ENCODE measurements at places on chromosomes 2 and 18. TPM values are rescaled to one million over a fixed set of nuclear protein-coding genes. Genes with fewer than 3 reads are reported as not detected.

DNA sequence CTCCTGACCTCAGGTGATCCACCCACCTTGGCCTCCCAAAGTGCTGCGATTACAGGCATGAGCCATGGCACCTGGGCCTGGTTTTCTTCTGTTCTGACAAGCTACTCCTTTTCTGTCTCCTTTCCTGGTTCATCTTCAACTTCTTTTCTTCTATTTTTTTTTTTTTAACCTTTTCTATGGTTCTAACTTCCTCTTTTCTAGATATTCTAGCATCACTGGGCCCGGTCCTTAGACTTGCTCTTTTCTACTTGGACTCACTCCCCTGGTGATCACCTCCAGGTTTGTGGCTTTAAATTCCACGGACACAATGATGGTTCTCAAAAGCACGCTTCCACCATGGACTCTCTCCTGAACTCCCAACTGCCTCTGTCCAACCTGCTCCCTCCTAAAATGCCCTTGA lies 2.0 kb downstream of the EIF2AK2 start:
- no peak overlapping the region for H3K27ac ChIP-seq
- no peak for DNase-seq
- peaks cover 36% of the 10 kb centered on the region for H3K4me1 ChIP-seq
- no peaks in the 10 kb centered on the region for H3K27me3 ChIP-seq

Gene BUB1
- polyA plus RNA-seq, result 5.5 TPM

- H3K4me1 ChIP-seq, result no peaks in the 10 kb centered on the region
- no peak overlapping the region for H3K27ac ChIP-seq
- no peaks in the 10 kb centered on the region for H3K27me3 ChIP-seq
- no peak for DNase-seq
- H3K36me3 ChIP-seq, result peaks cover 25% of the 10 kb centered on the region
These were observed 150.6 kb downstream of the ZNF236 start for GRCh38 chr18:76972846-76973519.

GRCh38 chr2:115574667-115575066 lies 1132.2 kb downstream of the DPP10 start:
- no peaks in the 10 kb centered on the region for H3K4me1 ChIP-seq
- H3K27me3 ChIP-seq, result no peaks in the 10 kb centered on the region
- H3K27ac ChIP-seq, result no peak overlapping the region
- no peaks in the 10 kb centered on the region for H3K36me3 ChIP-seq
- DNase-seq, result no peak

GRCh38 chr2:6827566-6828298 lies 38.0 kb downstream of the CMPK2 start:
- no peaks in the 10 kb centered on the region for H3K36me3 ChIP-seq
- H3K27ac ChIP-seq, result no peak overlapping the region
- no peaks in the 10 kb centered on the region for H3K4me1 ChIP-seq
- DNase-seq, result no peak
- no peak overlapping the region for H3K4me3 ChIP-seq

GRCh38 chr2:233143700-233144331 lies 83.7 kb downstream of the INPP5D start:
- peaks cover 13% of the 10 kb centered on the region for H3K4me1 ChIP-seq
- H3K27ac ChIP-seq, result no peak overlapping the region
- H3K27me3 ChIP-seq, result no peaks in the 10 kb centered on the region
- no peak for DNase-seq

Gene KIF5C
- polyA plus RNA-seq, result 3.0 TPM

Gene CCDC74A
- 0.29 TPM for polyA plus RNA-seq

DNA sequence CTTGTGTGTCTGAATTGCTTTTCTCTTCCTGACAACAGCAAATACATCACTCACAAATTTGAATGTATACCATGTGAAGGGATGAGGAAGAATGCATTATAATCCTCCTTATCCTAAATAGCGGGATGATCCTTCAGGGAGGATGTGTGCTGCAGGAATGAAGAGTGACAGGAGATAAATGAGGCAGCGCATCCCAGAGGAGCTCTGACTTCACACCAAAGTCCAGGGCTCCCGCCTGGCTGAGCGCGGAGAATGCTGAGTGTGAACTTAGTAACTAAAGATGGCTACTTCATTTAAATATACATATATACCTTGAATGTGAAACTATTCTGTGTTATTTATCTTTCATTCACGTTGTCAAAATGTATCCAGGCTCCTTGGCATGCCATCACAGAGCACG lies 145.2 kb upstream of the TPO start:
- no peaks in the 10 kb centered on the region for H3K36me3 ChIP-seq
- no peak for DNase-seq
- H3K27me3 ChIP-seq, result no peaks in the 10 kb centered on the region
- H3K4me3 ChIP-seq, result no peak overlapping the region

DNA sequence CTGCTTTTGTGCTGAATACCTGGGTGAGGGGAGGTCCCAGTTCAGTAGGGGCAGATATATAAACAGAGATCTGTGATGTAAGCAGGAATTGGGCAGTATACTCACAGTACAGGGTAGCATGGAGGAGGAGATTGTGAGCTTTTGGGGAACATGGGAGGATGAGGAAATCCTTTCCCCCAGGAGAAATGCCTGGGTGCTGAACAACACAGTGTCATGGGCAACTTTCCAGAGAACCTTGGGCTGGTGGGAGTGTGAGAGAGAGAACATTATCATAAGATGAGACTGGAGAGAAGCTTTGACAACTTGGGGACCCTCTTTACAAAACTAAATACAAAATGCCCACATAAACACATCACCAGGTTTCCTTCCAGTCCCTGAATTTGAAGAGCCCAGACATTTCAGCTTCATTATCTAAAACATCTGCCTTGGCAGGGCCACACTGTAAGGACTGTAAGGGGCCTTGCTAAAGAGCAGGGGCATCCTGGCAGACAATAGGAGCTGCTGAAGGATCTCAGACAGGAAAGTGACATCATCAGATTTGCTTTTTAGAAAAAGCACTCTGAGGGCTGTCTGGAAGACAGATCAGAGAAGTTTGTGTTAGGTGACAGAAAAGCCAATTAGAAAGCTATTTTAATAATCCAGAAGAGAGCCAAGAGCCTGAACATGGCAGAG lies 303.1 kb upstream of the FBXO11 start:
- H3K27ac ChIP-seq, result no peak overlapping the region
- no peak for DNase-seq
- no peaks in the 10 kb centered on the region for H3K27me3 ChIP-seq
- no peak overlapping the region for H3K4me3 ChIP-seq
- H3K4me1 ChIP-seq, result no peaks in the 10 kb centered on the region

- no peak overlapping the region for H3K27ac ChIP-seq
- H3K4me3 ChIP-seq, result no peak overlapping the region
- H3K4me1 ChIP-seq, result no peaks in the 10 kb centered on the region
- H3K27me3 ChIP-seq, result no peaks in the 10 kb centered on the region
These were observed 163.1 kb downstream of the MIB1 start for GRCh38 chr18:21903709-21904108.

- no peak overlapping the region for H3K27ac ChIP-seq
- peaks cover 3% of the 10 kb centered on the region for H3K36me3 ChIP-seq
- H3K27me3 ChIP-seq, result no peaks in the 10 kb centered on the region
- peak; percentile 49 for DNase-seq
- H3K4me3 ChIP-seq, result no peak overlapping the region
- peaks cover 7% of the 10 kb centered on the region for H3K4me1 ChIP-seq
These were observed 57.5 kb upstream of the AGPS start for GRCh38 chr2:177334940-177335543.

DNA sequence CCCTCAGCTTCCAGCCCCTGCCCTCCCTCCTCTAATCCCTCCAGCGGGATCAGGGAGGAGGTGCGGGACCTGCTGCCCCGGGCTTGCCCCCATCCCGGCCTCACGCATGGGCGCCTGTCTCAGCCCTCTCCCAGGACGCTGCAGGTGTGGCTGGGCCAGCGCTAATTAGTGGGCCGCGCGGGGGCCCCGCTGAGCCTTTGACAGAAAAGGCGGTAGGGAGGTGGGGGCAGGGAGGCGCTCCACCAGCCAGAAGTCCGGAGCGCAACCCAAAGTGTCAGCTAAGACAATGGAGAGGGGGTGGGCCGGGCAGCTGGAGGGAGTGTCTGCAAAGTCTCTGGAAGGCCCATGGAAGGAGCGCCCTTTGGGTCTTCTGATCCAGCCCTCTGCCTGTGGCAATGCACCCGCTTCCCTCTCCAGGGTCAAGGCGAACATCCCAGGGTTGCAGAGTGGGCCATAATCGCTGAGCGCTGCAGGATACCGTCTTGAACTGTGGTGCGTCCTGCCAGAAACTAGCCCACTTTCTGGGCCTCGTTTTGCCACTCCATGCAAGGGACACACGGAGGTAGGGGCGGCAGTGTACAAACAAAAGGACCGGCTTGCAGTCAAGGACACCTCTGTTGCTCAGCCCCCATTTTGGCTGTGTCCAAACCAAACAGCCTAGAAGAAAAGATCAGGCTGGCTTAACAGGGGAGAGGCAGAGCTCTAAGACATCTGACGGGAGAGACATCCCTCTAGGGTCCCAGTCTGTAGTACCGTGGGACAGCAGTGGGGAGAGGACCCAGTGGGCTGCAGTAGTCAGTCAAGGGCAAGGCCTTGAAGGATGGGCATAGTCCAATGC lies 3.5 kb downstream of the ATP6V1B1 start:
- H3K4me3 ChIP-seq, result no peak overlapping the region
- no peak overlapping the region for H3K27ac ChIP-seq
- H3K4me1 ChIP-seq, result no peaks in the 10 kb centered on the region
- H3K36me3 ChIP-seq, result no peaks in the 10 kb centered on the region

DNA sequence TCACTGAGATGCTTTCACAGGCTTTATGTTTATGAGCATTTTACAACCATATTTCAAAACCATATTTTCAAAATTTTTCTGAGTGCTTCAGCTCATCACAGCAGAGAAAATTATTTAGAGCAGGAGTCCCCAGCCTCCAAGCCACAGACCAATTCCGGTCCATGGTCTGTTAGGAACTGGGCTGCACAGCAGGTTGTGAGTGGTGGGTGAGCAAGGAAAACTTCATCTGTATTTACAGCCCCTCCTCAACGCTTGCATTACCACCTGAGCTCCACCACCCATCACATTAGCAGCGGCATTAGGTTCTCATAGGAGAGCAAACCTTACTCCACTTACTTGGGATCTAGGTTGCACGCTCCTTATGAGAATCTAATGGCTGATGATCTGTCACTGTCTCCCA lies 165.6 kb downstream of the SEPTIN10 start:
- H3K27me3 ChIP-seq, result no peaks in the 10 kb centered on the region
- no peak overlapping the region for H3K4me3 ChIP-seq
- no peak for DNase-seq
- no peak overlapping the region for H3K27ac ChIP-seq

Gene WNT10A
- 6.3 TPM for polyA plus RNA-seq

Gene TNFAIP6
- polyA plus RNA-seq, result not detected

DNA sequence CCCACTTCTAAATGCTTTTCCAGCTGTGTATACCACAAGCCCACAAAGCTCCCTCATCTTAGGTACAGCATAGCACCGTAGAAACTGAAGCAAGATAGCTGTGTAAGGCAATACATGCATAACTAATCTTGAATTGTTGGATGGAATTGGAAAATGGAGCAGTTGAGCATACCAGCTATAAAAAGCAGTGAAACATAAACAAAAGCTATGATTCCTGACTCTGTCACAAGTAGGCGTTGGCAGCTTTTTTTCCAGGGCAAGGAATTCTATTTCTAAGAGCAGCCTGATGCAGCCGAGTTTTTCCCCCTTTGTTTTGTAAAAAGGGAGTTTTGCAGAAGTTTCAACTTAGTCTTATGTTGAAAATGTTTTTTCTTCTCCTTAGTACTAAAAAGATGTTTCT lies 32.4 kb downstream of the MOGAT1 start:
- DNase-seq, result no peak
- no peaks in the 10 kb centered on the region for H3K36me3 ChIP-seq
- H3K27ac ChIP-seq, result no peak overlapping the region
- H3K4me1 ChIP-seq, result peaks cover 4% of the 10 kb centered on the region
- H3K4me3 ChIP-seq, result no peak overlapping the region

DNA sequence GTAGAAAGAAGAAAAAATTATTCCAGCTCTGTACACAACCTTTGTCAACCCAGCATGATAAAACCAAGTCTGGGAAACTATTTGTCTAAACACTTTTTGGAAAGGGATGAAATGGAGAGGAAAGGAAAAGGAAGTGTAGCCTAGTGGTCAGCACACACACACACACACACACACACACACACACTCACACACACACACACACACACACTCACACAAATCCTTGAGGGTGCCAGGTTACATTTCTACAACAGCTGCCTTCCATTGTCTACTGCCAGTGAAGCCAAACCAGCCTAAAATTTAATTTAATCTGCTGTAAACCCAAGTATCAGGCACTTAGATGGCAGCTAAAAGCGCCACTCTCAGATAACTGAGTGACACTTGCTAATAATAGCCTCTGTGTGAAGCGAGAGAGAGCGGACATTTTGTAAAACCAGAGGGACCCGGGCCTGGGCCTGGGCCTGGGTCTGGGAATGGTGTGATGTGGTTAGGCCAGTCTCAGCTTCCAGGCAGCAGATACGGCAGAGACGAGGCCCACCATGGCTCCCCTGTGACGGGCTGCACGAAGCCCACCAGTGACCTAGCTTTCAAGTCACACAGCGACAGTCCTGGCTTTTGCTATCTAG lies 32.4 kb downstream of the BCL11A start:
- no peak overlapping the region for H3K27ac ChIP-seq
- H3K36me3 ChIP-seq, result no peaks in the 10 kb centered on the region
- no peak overlapping the region for H3K4me3 ChIP-seq
- H3K4me1 ChIP-seq, result no peaks in the 10 kb centered on the region
- DNase-seq, result no peak

GRCh38 chr2:195533771-195534642 lies 123.0 kb upstream of the SLC39A10 start:
- H3K4me1 ChIP-seq, result peaks cover 73% of the 10 kb centered on the region
- H3K27me3 ChIP-seq, result no peaks in the 10 kb centered on the region
- no peaks in the 10 kb centered on the region for H3K36me3 ChIP-seq
- peak overlapping the region; percentile 75 for H3K27ac ChIP-seq
- H3K4me3 ChIP-seq, result peak overlapping the region; percentile 92

Gene CCDC150
- not detected for polyA plus RNA-seq

- H3K27ac ChIP-seq, result no peak overlapping the region
- H3K4me3 ChIP-seq, result no peak overlapping the region
- DNase-seq, result no peak
These were observed 3.5 kb upstream of the THUMPD2 start for GRCh38 chr2:39782591-39782990.

DNA sequence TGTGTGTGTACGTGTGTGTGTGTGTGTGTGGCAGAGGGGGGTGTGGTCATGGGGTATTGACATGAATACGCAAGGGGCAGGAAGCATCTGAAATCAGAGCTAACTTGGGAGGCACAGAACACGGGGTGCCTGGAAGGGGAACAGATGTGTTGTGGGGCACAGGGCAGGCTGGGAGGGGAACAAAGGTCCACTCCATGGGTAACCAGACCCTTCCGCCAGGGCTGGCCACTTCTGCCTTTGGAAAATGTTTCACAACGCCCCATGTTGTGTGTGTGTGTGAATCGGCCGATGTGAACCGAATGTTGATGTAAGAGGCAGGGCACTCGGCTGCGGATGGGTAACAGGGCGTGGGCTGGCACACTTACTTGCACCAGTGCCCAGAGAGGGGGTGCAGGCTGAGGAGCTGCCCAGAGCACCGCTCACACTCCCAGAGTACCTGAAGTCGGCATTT lies at the start of gene SLC11A1:
TSS of gene SLC11A1 (plus strand) at position 358 of the 451 bp plus-strand sequence. CDS start 96 bp downstream, outside the sequence.
- H3K36me3 ChIP-seq, result no peaks in the 10 kb centered on the region
- no peak for DNase-seq
- no peaks in the 10 kb centered on the region for H3K27me3 ChIP-seq
- H3K27ac ChIP-seq, result no peak within 1 kb of the TSS
- no peak within 1 kb of the TSS for H3K4me3 ChIP-seq
- no peaks in the 10 kb centered on the region for H3K4me1 ChIP-seq

- no peaks in the 10 kb centered on the region for H3K4me1 ChIP-seq
- no peak overlapping the region for H3K4me3 ChIP-seq
- no peak for DNase-seq
- no peak overlapping the region for H3K27ac ChIP-seq
- no peaks in the 10 kb centered on the region for H3K27me3 ChIP-seq
- no peaks in the 10 kb centered on the region for H3K36me3 ChIP-seq
These were observed 162.9 kb downstream of the MTCL1 start for GRCh38 chr18:8868276-8868675.

All from CD4-positive, CD25-positive, alpha-beta regulatory T cell (primary cell).